ENCODE measurements at places on chromosomes 2 and 18. TPM values are rescaled to one million over a fixed set of nuclear protein-coding genes. Genes with fewer than 3 reads are reported as not detected.

- no peak for DNase-seq
- H3K27me3 ChIP-seq = no peaks in the 10 kb centered on the region
- H3K4me1 ChIP-seq = no peaks in the 10 kb centered on the region
- no peak overlapping the region for H3K4me3 ChIP-seq
Observed at GRCh38 chr2:17892770-17893534, 14.5 kb downstream of the KCNS3 start.

DNA sequence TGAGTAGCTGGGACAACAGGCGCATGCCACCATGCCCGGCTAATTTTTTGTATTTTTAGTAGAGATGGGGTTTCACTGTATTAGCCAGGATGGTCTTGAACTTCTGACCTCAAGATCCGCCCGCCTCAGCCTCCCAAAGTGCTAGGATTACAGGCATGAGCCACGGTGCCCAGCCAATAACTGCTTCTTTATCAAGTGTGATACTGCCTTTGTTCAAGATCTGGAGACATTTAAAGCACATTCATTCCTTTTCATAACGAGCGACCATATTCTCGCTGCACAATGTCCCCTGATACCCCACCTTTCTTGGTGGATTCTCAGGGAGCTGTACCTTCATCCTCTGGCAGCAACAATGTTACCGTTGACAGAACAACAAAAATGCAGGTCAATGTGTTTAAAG lies 75.4 kb downstream of the PIEZO2 start:
- H3K4me3 ChIP-seq = no peak overlapping the region
- H3K27ac ChIP-seq = no peak overlapping the region
- H3K4me1 ChIP-seq = no peaks in the 10 kb centered on the region
- H3K27me3 ChIP-seq = no peaks in the 10 kb centered on the region

GRCh38 chr18:33020877-33021276 lies 248.1 kb upstream of the KLHL14 start:
- no peaks in the 10 kb centered on the region for H3K27me3 ChIP-seq
- no peaks in the 10 kb centered on the region for H3K4me1 ChIP-seq
- H3K27ac ChIP-seq = no peak overlapping the region

GRCh38 chr2:111071600-111072171 lies 49.0 kb upstream of the BCL2L11 start:
- H3K36me3 ChIP-seq = no peaks in the 10 kb centered on the region
- peak overlapping the region; percentile 38 for H3K27ac ChIP-seq
- H3K4me3 ChIP-seq = no peak overlapping the region
- no peaks in the 10 kb centered on the region for H3K27me3 ChIP-seq
- peaks cover 3% of the 10 kb centered on the region for H3K4me1 ChIP-seq
- peak; percentile 59 for DNase-seq

The ANTXR1 gene
- polyA plus RNA-seq = 83.3 TPM
